ENCODE measurements at places on chromosomes 12 and 14.

DNA sequence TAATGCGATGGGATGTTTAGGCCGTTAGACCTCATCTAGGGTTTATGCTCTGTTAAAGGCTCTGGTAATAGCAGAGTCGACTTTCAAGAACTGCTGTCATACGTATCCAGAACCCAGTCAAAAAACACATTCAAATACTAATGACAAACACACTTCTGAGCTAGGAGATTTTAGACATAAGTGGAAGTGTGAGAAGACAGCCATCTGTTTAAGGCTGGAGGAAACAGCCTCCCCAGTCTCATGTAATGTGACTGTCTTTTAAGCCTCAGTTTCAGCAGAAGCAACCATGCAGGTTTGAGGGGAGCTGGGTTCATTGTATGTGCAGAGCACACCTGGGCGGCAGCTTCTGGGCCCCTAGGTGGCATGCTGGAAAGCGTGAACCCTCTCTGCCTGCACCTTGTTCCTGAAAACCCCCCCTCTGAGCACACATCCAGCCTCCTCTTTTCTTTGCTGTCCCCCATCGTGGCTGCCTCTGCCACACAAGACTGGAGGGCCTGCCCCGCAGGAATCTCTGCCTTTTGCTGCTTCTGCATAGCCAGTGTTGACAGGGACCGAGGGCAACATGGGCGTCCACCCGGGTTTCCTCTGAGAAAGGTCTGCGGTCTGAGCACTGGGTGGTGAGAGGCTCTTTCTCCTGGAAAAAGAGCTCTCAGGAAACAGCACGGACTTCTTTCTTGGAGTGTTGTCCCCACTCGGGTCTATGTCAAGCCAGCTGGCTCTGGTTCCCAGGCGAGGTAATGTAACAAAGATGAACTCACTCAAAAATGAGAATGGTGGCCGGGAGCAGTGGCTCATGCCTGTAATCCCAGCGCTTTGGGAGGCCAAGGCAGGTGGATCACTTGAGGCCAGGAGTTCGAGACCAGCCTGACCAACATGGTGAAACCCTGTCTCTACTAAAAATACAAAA lies 11.6 kb downstream of the WNT5B start:
- no peak for DNase-seq

DNA sequence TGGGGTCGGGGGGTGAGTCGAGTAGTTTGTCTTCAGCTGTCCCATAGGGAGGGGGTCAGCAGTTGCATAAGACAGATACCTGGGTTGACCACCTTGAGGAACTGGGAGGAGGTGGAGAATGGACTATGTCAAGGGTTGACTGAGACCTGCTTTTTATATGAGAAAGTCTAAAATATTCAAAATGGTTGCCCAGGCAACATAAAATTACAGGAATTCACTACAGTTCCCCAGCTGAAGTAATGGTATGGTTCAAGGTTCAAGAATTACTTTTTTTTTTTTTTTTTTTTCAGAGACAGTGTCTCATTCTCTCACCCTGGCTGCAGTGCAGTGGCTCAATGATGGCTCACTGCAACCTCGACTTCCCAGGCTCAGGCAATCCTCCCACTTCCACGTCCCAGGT lies 5.1 kb upstream of the TCHP start:
- no peak for DNase-seq

- DNase-seq = no peak
These were observed 2.1 kb downstream of the GLIPR1 start for GRCh38 chr12:75482646-75483045.

GRCh38 chr14:104362761-104363605 lies 216.6 kb upstream of the C14orf180 start:
- no peak for DNase-seq

- DNase-seq = no peak
These were observed 75.8 kb downstream of the DAD1 start for GRCh38 chr14:22513066-22513812.

- no peak for DNase-seq
These were observed 46.2 kb downstream of the DPF3 start for GRCh38 chr14:72847721-72848120.

- DNase-seq = no peak
These were observed 191.8 kb downstream of the BMP4 start for GRCh38 chr14:53764846-53765245.

DNA sequence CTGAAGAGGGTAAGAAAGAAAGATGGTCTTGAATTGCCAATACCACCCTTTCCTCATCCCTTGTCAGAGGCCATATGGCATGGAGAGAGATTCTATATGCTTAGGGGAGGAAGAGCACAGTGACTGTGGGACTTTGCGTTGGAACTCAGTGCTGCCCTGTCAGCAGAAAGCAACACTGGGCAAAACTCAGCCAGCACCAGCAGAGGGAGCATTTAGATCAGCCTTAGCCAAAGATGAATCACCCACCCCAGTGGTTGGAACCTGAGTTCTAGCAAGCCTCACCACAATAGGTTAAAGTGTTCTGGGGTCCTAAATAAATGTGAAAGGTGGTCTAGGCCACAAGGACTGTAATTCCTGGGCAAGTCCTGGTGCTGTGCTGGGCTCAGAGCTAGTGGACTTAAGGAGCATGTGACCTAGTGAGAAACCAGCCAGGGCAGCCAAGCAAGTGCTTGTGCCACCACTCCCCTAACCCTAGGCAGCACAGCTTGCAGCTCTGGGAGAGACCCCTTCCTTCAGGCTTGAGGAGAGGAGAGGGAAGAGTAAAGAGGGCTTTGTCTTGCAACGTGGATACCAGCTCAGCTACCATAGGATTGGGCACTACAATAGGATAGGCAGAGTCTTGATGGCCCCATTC lies 11.4 kb upstream of the BCAT1 start:
- no peak for DNase-seq

GRCh38 chr12:96383991-96384390 lies 16.2 kb downstream of the CDK17 start:
- DNase-seq = no peak

DNA sequence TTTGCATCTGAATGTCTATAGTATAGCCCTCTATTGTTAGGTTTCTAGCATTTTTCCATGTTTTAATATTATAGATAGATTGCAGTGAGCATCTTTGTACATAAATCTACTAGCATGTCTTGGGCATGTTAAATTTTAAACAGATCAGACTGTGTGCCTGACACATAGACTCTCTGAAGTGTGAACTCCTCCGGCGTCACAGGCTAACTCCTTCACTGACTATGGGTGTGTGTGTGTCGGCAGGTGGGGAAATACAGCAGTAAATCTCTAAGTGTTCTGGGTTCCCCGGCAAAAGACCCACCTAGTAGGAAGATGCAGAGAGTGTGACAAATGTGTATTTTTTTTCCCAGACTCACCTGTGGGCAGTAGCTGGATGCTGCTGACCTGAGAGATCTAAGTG lies 2.3 kb downstream of the VWF start:
- DNase-seq = no peak

GRCh38 chr12:120164293-120164692 lies 30.2 kb downstream of the GCN1 start:
- DNase-seq = no peak

GRCh38 chr14:70909733-70910614 lies 2.7 kb downstream of the PCNX1 start:
- no peak for DNase-seq

- no peak for DNase-seq
These were observed 2.5 kb upstream of the SALL2 start for GRCh38 chr14:21528381-21529348.

GRCh38 chr14:23071244-23071920 lies 14.1 kb upstream of the CDH24 start:
- no peak for DNase-seq

Data from keratinocyte (primary cell).